ENCODE measurements at places on chromosomes 12 and 14.

- no peak for DNase-seq
Observed at GRCh38 chr12:115617391-115617790, 660.1 kb downstream of the MED13L start.

DNA sequence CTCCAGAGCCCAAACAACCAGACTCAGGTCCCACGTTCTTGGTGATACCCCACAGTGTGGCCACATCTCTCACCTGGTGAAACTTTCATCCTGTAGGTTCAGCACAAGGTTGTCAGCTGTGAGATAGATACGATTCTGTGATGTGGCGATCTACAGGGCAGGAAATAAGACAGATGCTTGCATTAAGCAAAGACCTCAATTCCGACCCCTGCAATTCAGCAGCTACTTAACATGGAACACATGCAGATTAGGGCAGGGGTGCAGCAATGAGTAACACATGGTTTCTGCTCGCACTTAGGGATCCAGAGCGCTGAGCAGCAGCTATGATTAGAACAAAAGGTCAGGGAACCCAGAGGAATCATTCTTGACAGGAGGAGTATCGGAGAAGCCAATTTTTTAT lies 4.1 kb downstream of the PHB2 start:
- no peak for DNase-seq

DNA sequence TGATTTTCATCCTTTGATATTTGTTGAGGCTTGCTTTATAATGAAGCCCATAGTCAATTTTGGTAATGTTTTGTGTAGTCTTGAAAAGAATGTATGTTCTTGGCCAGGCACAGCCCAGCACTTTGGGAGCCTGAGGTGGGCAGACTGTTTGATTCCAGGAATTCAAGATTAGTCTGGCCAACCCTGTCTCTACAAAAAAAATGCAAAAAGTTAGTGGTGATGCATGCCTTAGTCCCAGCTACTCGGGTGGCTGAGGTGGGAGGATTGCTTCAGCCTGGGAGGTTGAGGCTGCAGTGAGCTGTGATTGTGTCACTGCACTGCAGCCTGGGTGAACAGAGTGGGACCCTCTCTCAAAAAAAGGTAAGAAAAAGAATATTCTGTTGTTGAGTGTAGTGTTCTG lies 10.8 kb downstream of the ETNK1 start:
- no peak for DNase-seq

- DNase-seq = no peak
Observed at GRCh38 chr12:51403159-51403558, 12.0 kb upstream of the GALNT6 start.

- DNase-seq = no peak
Observed at GRCh38 chr12:59093073-59093772, 172.9 kb upstream of the LRIG3 start.

DNA sequence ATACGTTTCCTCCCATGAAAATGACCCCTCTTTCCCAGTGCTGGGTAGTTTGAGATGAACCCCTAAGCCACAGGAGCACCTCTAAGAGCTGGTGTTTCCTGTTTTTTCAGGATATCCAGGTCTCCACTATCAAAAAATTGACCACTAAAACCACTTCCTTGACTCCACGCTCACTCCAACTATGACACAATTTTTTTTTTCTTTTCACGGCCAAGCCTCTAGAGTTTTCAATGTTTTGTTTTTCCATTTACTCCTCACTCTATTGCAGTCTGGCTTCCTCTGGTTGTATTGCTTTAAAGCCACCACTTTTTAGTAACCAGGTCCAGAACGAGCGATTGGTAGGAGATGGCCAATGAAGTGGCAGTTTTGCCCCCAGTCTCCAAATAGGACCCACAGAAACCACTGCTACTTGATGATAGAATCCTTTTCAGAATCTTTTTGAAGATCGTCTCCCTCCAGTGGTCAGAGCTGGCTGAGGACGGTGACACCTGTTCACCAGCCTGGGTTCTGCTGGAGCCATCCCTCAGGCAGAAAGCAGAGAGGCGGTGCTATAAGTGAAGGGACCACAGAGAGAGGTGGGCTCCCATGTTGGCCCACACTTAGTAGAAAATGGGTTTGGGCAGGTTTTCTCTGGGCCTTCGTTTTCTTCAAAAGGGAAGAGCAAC lies 454.4 kb downstream of the VRK1 start:
- DNase-seq = no peak

DNA sequence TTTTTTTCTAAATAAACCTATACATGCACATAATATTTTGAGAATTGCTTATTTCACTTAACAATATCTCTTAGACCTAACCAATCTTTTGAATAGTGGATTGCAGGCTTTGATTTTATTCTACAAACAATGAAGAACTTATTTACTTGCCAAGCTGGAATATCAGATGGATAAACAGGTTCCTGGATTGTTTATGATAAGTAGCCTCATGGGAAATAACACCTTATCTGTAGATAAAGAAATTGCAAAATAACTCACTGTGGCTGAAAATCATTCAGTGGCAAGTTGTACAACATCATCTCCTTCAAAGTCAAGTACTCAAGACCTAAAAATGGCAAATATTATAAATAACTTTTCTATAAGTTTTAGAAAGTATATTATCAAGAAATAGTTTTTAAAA lies 335.4 kb upstream of the ATP2B1 start:
- no peak for DNase-seq

Measured in stimulated activated CD4-positive, alpha-beta T cell treated with anti-CD3 and anti-CD28 coated beads, Interleukin-1b, Interleukin-23, amount 100 ng/mL, for 48 hours (primary cell).